Activated CD4-positive, alpha-beta memory T cell treated with anti-CD3 and anti-CD28 coated beads for 36 hours (primary cell): ENCODE measurements at places on chromosomes 2 and 18. TPM values are rescaled to one million over a fixed set of nuclear protein-coding genes. Genes with fewer than 3 reads are reported as not detected.

GRCh38 chr2:214395040-214395439, 15.8 kb upstream of the VWC2L start:
- no peak overlapping the region for H3K4me3 ChIP-seq
- H3K27ac ChIP-seq: no peak overlapping the region
- no peaks in the 10 kb centered on the region for H3K27me3 ChIP-seq
- no peak for DNase-seq
- no peaks in the 10 kb centered on the region for H3K36me3 ChIP-seq

GRCh38 chr2:6370753-6371551, 494.8 kb downstream of the CMPK2 start:
- no peaks in the 10 kb centered on the region for H3K27me3 ChIP-seq
- DNase-seq: no peak
- H3K27ac ChIP-seq: no peak overlapping the region

DNA sequence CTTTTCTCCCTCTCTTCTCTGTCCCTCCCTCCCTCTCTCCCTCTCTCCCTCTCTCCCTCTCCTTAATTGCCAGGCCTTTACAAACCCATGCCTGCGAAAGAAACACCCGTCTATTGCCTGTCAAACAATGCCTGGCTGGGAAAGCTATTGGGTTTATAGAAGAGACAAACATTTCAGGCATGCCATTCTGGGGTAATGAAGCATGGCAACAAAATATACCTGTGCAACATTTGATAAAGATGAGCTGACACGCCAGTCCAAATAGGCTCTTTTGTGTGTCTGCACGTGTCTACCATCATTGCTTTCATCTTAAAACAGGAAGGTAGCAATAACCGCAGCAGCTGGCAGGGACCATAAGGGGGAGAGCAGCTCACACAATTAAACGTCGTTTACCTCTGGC, 282.1 kb downstream of the ZNF516 start:
- no peaks in the 10 kb centered on the region for H3K36me3 ChIP-seq
- no peak overlapping the region for H3K4me3 ChIP-seq
- no peak for DNase-seq
- H3K27ac ChIP-seq: no peak overlapping the region
- H3K4me1 ChIP-seq: peaks cover 5% of the 10 kb centered on the region

- peaks cover 37% of the 10 kb centered on the region for H3K27me3 ChIP-seq
- DNase-seq: no peak
- no peaks in the 10 kb centered on the region for H3K36me3 ChIP-seq
Observed at GRCh38 chr2:118047380-118047826, 33.5 kb upstream of the CCDC93 start.

DNA sequence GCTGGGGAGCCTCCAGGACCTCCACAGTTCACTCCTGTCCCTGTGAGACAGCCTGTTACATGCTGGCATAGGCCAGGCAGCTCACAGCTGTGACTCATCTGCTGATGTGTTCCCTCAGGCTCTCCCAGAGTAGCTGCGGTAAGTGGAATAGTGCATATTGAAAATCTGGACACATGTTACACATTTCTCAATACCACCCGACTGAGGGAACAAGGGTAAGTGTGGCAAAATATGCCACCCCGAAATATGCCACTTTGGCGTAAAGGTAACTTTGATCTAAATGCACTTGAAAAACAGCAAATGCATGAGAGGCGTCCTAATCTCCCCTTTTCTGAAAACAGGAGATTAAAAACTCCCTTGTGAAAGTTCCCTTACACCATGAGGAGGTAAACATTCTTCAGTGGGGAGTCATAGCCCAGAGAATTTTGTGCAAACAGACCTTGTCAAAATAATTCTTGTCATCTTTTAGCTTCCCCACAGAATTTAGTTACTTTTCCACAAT, 557.9 kb downstream of the CCDC85A start:
- H3K36me3 ChIP-seq: no peaks in the 10 kb centered on the region
- no peak overlapping the region for H3K4me3 ChIP-seq
- no peaks in the 10 kb centered on the region for H3K4me1 ChIP-seq
- H3K27ac ChIP-seq: no peak overlapping the region
- H3K27me3 ChIP-seq: no peaks in the 10 kb centered on the region

The TCF7L1 gene
- 0.07 TPM for total RNA-seq
